ENCODE measurements at places on chromosomes 6 and 20.
A peak's percentile ranks its signal among the peaks of the same experiment; 100 is the strongest.

DNA sequence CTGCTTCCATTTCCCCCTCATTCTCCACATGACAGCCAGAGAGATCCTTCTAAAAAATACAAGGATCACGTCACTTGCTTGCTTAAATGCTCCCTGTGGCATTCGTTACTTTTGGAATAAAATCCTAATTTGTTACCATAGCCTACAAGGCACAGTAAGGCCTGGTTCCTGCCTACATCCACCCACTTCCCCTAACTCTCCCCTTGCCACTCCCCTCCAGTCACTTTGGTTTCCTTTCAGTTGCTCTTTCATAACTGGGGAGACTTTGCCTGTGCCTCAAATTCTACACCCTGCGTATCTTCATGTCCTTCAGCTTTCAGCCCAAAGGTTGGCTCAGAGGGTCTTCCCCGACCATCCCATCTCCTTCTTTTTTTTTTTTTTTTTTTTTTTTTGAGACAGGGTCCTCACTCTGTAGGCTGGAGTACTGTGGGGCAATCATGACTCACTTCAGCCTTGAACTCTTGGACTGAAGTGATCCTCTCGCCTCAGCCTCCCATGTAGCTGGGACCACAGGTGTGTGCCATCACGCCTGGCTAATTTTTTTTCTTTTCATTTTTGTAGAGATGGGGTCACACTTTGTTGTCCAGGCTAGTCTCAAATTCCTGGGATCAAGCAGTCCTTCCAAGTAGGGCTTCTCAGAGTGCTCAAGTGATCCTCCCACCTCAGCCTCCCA, 12.5 kb downstream of the ID1 start:
- DNase-seq, result no peak

- peak; percentile 0 for DNase-seq
Measured at GRCh38 chr6:64250126-64250525, 614.5 kb downstream of the PHF3 start.

GRCh38 chr20:10306440-10307358, 88.1 kb downstream of the SNAP25 start:
- peak; percentile 88 for DNase-seq

DNA sequence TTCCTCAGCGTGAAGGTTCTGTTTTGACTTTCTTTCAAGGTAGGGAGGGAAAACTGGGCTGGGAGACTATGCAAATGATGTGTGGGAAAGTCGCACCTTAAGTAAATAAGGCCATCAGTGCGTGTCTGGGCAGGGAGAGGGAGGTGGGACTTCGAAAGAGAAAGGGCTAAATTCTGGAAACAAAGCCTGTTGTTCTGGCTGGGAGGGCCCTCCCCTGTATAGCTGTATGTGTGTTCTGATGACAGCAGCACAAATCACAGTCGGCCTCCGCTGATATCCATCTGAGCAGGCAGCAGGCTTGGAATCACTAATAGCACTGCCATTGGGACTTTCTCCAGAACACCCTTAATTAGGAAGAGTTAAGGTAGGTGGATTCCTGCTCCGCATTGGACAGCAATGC, 19.2 kb downstream of the JAG1 start:
- no peak for DNase-seq
